ENCODE measurements at places on chromosomes 12 and 14. TPM values are rescaled to one million over a fixed set of nuclear protein-coding genes. Genes with fewer than 3 reads are reported as not detected.

RNU4-1 gene
- total RNA-seq: not detected

OR4K5 gene
- not detected for total RNA-seq

- no peak for DNase-seq
These were observed 328.8 kb upstream of the DIO3 start for GRCh38 chr14:101232340-101233020.

GPX2 gene
- not detected for total RNA-seq

GRCh38 chr12:91189516-91189915 is 6.9 kb upstream of the DCN start:
- no peak for DNase-seq

DNA sequence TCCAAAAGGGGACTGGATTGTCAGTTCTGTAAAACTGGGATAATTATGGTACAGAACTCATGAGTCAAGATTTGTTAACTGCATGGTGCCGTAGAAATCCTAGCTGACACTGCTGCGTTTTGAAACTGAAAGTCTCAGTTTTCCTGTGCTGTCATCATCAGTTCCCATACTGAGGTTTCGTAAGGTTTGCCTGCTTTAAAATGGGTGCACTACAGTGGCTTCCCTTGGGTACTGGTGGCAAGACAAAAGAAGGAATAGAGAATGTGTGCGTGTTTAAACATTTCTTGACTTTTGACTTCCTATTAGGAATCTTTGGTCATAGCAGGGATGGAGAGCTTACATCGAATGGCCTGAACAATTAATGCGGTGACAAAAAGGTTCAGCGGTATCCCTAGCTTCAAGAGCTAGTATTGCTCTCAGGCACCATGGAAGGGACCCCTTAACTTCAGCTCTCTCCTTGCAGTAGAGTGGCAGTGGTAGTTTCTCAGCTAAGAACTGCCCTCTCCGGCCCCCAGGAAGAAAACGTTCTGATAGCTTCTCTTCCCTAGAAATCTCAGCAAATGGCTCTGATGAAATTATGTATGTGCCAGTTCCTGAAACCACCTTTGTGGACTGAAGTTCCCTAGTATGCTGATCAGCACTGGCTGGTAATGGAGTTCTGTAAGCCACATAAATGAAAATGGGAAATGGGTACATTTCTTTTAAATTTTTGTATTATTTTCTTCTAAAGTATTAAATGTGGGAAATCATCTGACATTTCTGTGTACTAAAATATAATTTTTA is 28.9 kb downstream of the ANO6 start:
- no peak for DNase-seq

RTN1 gene
- not detected for total RNA-seq

PSMA6 gene
- 397 TPM for total RNA-seq
